ENCODE measurements at places on chromosomes 12 and 14.
A peak's percentile ranks its signal among the peaks of the same experiment; 100 is the strongest.

- no peaks in the 10 kb centered on the region for H3K27me3 ChIP-seq
- no peak overlapping the region for H3K4me3 ChIP-seq
- no peak for DNase-seq
Measured at GRCh38 chr12:118238888-118239287, 103.0 kb downstream of the PEBP1 start.

DNA sequence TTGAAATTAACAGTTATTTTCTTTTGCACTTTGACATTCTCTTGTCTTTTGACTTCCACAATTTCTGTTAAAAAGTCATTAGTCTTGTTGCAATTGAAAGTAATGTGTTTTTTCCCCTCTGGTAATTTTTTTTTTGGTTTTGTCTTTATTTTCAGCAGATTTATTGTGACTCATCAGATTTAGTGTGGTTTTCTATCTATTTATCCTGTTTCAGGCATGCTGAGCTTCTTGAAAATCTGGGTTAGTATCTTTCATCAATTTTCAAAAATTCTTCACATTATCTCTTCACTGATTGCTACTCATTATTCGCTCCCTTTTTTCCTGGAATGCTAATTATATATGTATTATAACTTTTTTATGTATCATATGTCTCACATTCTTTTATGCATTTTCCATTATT is 15.3 kb upstream of the NTF3 start:
- H3K4me1 ChIP-seq = no peaks in the 10 kb centered on the region
- H3K27ac ChIP-seq = no peak overlapping the region
- H3K27me3 ChIP-seq = no peaks in the 10 kb centered on the region
- no peaks in the 10 kb centered on the region for H3K36me3 ChIP-seq
- no peak for DNase-seq

- no peak overlapping the region for H3K27ac ChIP-seq
- no peaks in the 10 kb centered on the region for H3K27me3 ChIP-seq
- no peak overlapping the region for H3K4me3 ChIP-seq
- H3K36me3 ChIP-seq = peaks cover 85% of the 10 kb centered on the region
- no peak for DNase-seq
- peaks cover 19% of the 10 kb centered on the region for H3K4me1 ChIP-seq
Measured at GRCh38 chr12:109910969-109911348, 10.9 kb downstream of the TCHP start.

DNA sequence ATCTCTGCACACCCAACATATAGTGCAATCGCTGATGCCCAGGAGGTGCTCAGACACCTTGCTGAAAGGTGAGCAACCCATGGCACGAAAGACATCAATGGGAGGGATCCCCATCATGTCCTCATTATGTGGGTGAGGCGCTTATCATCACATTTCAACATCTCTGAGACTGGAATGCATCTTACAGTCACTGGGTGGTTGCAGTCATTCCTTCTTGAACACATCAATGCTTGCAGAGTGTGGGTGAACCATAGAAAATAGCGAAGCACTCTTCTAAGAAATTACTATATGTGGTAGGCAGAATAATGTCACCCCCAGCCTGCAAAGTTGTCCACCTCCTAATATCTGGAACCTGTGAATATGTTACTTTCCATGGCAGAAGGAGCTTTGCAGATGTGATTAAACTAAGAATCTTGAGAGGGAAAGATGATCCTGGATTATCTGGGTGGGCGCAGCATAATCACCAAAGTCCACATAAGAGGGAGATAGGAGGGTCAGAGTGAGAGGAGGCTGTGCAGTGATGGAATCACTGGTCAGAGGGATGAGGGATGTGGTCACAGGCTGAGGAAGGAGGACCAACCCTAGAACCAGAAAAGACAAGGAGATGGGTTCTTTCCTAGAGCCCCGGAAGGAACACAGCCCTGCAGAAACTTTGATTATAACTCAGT is 51.2 kb downstream of the GLRX5 start:
- no peak for DNase-seq
- no peaks in the 10 kb centered on the region for H3K4me1 ChIP-seq
- no peaks in the 10 kb centered on the region for H3K27me3 ChIP-seq
- no peak overlapping the region for H3K4me3 ChIP-seq
- H3K36me3 ChIP-seq = no peaks in the 10 kb centered on the region
- no peak overlapping the region for H3K27ac ChIP-seq

DNA sequence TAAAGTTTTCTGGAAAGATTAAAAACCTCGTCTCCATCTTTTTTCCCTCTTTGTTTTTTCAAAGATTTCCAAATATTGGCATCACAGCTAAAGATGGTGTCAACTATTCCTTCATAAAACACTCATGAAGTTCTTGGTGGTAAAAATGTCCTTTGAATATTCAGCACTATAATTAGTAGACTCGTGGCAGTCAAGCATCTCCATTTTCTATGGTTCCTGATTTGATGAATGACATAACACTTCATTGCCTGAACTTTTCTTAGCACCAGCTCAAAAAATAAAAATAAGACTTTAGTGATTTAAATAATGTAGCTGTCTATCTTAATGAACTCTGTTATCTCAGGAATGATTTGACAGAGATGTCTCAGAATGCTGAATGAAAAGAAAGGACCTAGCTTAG is 19.7 kb downstream of the UBE2N start:
- no peak overlapping the region for H3K27ac ChIP-seq
- no peaks in the 10 kb centered on the region for H3K27me3 ChIP-seq
- peaks cover 9% of the 10 kb centered on the region for H3K4me1 ChIP-seq
- no peak overlapping the region for H3K4me3 ChIP-seq
- no peak for DNase-seq
- H3K36me3 ChIP-seq = peaks cover 4% of the 10 kb centered on the region

GRCh38 chr12:109716512-109717389 is 3.1 kb downstream of the FAM222A start:
- peak; percentile 70 for DNase-seq
- H3K4me1 ChIP-seq = peaks cover 75% of the 10 kb centered on the region
- H3K4me3 ChIP-seq = no peak overlapping the region

- H3K27ac ChIP-seq = no peak overlapping the region
- DNase-seq = no peak
- H3K27me3 ChIP-seq = no peaks in the 10 kb centered on the region
- H3K4me3 ChIP-seq = no peak overlapping the region
- H3K4me1 ChIP-seq = no peaks in the 10 kb centered on the region
Measured at GRCh38 chr14:34826661-34827060, 48.5 kb downstream of the BAZ1A start.

- H3K36me3 ChIP-seq = peaks cover 30% of the 10 kb centered on the region
- peaks cover 52% of the 10 kb centered on the region for H3K27me3 ChIP-seq
- peak; percentile 58 for DNase-seq
- H3K4me3 ChIP-seq = peak overlapping the region; percentile 44
Measured at GRCh38 chr14:53951243-53951626, 5.4 kb downstream of the BMP4 start.

DNA sequence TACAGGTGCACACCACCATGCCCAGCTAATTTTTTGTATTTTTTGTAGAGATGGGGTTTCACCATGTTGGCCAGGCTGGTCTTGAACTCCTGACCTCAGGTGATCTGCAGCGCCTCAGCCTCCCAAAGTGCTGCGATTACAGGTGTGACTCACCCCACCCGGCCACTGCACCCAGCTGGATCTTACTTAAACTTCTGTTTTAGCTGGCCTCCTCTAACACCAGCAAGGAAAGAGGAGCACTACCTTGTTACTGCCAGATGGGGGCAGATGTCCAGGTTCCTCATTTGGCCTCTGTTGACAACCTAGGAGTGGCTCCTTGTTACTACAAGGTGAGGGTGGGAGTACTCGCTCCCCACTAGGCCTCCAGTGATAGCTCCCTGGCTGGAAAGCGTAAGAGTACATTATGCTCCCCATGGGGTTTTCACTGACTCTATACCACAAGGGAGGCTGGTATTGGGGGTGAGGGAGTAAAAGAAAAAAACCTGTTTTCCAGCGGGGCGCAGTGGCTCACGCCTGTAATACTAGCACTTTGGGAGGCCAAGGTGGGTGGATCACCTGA is 13.2 kb upstream of the ARF6 start:
- peak; percentile 61 for DNase-seq
- no peak overlapping the region for H3K27ac ChIP-seq
- H3K4me3 ChIP-seq = no peak overlapping the region
- H3K4me1 ChIP-seq = no peaks in the 10 kb centered on the region
- H3K27me3 ChIP-seq = no peaks in the 10 kb centered on the region

GRCh38 chr14:89661392-89661791 is 244.4 kb upstream of the FOXN3 start:
- no peak overlapping the region for H3K4me3 ChIP-seq
- no peaks in the 10 kb centered on the region for H3K36me3 ChIP-seq
- DNase-seq = no peak

- no peaks in the 10 kb centered on the region for H3K27me3 ChIP-seq
- H3K27ac ChIP-seq = no peak overlapping the region
- no peak overlapping the region for H3K4me3 ChIP-seq
Measured at GRCh38 chr14:31252865-31253264, 45.3 kb upstream of the HECTD1 start.

DNA sequence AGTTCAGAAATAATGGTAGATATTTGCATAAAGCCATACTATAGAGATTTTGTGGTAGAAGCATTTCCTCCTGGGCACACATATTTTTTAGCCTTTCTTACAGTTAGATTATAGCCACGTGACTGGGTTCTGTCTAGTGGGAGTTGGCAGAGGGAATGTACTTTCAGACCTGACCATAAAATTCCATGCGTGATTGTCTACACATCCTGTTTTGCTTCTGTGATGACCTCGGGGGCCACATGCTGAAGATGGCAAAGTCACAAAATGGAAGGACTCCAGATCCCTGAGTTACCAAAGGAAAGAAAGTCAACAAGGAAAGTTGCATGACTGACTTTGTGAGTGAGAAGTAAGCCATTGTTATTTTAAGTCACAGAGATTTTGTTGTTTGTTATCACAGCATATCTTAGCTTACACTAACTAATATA is 14.6 kb upstream of the MIA2 start:
- no peaks in the 10 kb centered on the region for H3K36me3 ChIP-seq
- H3K27ac ChIP-seq = no peak overlapping the region
- no peak for DNase-seq
- H3K27me3 ChIP-seq = no peaks in the 10 kb centered on the region
- H3K4me3 ChIP-seq = no peak overlapping the region

DNA sequence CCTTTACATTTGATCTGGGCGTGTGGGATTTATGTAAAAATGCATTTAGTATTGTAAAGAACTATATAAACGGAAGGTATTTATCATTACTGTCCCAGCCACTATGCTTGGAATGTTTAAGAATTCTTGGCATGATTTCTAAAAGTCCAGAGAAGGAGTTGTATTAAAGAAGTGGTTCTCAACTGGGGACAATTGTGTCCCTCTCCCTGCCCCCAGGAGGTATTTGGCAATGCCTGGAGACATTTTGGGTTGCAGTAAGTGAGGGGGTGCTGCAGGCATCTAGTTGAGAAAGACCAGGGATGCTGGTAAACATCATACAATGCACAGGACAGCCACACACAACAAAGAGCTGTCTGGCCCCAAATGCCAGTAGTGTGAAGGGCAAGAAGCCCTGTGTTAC is 7.2 kb downstream of the SLC38A1 start:
- peaks cover 18% of the 10 kb centered on the region for H3K4me1 ChIP-seq
- no peak for DNase-seq
- H3K27ac ChIP-seq = no peak overlapping the region

DNA sequence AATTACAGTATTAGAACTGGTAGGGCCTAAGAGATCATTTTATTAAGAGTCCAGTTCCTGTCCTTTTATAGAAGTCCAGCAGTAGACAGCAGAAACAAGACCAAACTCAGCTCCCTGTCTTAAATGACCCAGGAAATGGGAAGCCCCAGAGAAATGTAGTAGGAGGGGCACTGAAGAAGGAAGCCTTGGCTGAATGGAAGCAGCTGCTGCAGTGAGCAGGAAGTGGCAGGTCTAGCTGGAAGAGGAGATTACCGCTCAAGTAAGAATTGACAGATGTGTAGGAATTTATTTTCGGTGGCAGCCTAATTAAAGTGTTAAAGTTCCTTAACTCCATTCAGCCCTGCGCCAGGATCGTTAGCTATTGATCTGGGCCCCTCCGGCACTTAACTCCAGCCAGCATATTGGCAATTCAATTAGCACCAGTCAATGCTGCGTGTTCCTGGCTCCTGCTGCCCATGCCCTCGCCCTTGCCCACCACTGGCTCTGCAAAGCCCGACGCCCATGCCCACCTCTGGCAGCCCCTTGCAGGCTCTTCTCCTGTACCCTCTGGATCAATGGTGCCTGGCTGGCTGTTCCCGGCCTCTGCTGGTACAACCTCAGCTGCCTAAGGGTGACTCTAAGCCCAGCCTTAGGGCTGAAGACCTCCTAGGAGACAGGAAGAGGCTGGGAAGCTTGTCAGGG is 21.1 kb downstream of the ZFHX2 start:
- no peak overlapping the region for H3K4me3 ChIP-seq
- peak; percentile 44 for DNase-seq
- H3K4me1 ChIP-seq = no peaks in the 10 kb centered on the region
- no peaks in the 10 kb centered on the region for H3K27me3 ChIP-seq
- H3K27ac ChIP-seq = no peak overlapping the region

DNA sequence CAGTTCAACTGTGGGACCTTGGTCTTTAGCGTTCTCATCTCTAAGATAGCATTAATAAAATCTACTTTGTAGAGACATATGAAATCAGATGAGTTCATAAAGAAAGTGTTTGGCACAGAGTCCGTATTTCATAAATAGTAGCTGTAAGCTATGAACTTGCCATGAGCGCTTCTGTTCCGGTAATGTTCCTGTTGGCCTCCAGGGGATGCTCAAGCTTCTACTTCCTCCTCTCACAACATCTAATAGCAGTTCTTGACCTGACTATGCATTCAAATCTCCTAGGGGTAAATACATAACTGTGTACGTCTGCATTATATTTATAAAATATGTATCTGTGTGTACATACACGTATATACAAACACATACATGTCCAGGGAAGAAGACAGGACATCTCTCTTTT is 288.2 kb upstream of the TMPO start:
- no peak overlapping the region for H3K4me3 ChIP-seq
- no peak overlapping the region for H3K27ac ChIP-seq
- H3K36me3 ChIP-seq = no peaks in the 10 kb centered on the region
- H3K27me3 ChIP-seq = no peaks in the 10 kb centered on the region
- DNase-seq = peak; percentile 21

DNA sequence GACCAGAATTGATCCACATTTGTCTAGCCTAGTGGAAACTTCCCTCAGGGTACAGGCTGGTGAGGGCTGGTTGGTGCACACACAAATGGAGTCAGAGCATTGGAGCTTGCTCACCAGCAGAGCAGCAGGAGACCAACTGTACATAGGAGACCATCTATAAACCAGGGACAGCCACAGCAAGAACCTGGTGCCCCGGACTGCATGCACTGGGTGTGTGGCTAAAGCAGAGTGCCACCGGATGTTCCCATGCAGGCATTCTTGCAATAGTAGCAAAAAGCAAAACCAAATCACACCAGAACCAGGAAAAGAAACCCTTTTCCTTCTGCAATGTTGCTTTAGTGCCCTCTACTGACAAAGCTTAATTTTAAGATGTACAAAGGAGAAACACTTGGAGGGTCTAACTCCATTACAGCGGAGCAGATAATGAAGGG is 136.4 kb downstream of the MDGA2 start:
- no peaks in the 10 kb centered on the region for H3K36me3 ChIP-seq
- DNase-seq = peak; percentile 31

- H3K27ac ChIP-seq = no peak overlapping the region
- H3K4me1 ChIP-seq = peaks cover 22% of the 10 kb centered on the region
- no peak overlapping the region for H3K4me3 ChIP-seq
Measured at GRCh38 chr12:52528641-52529143, 8.5 kb upstream of the KRT5 start.

GRCh38 chr12:100326208-100326607 is 30.7 kb upstream of the SLC17A8 start:
- no peak overlapping the region for H3K4me3 ChIP-seq
- no peaks in the 10 kb centered on the region for H3K4me1 ChIP-seq
- no peak overlapping the region for H3K27ac ChIP-seq
- no peak for DNase-seq
- H3K27me3 ChIP-seq = no peaks in the 10 kb centered on the region
- H3K36me3 ChIP-seq = peaks cover 13% of the 10 kb centered on the region

- peak; percentile 90 for DNase-seq
- H3K4me1 ChIP-seq = peaks cover 72% of the 10 kb centered on the region
- H3K27me3 ChIP-seq = peaks cover 29% of the 10 kb centered on the region
- no peak overlapping the region for H3K4me3 ChIP-seq
- H3K27ac ChIP-seq = peak overlapping the region; percentile 90
Measured at GRCh38 chr12:132450418-132451171, 39.4 kb upstream of the FBRSL1 start.
